ENCODE measurements at places on chromosomes 11 and 22. TPM values are rescaled to one million over a fixed set of nuclear protein-coding genes. Genes with fewer than 3 reads are reported as not detected.

The TLCD5 gene
- 2.7 TPM for total RNA-seq

The OR8K3 gene
- not detected for total RNA-seq

The MS4A12 gene
- total RNA-seq, result not detected

The RFPL1 gene
- not detected for total RNA-seq

The TTC36 gene
- total RNA-seq, result not detected

The TEX12 gene
- total RNA-seq, result not detected

The MCHR1 gene
- 0.28 TPM for total RNA-seq

The NELL1 gene
- not detected for total RNA-seq

The HEPN1 gene
- total RNA-seq, result not detected

The NCAM1 gene
- total RNA-seq, result 0.14 TPM
